ENCODE measurements at places on chromosomes 16 and 17.

- DNase-seq, result no peak
Observed at GRCh38 chr16:2280981-2281542, 13.1 kb upstream of the RNPS1 start.

- DNase-seq, result no peak
Observed at GRCh38 chr16:27644165-27644564, 94.2 kb downstream of the KATNIP start.

DNA sequence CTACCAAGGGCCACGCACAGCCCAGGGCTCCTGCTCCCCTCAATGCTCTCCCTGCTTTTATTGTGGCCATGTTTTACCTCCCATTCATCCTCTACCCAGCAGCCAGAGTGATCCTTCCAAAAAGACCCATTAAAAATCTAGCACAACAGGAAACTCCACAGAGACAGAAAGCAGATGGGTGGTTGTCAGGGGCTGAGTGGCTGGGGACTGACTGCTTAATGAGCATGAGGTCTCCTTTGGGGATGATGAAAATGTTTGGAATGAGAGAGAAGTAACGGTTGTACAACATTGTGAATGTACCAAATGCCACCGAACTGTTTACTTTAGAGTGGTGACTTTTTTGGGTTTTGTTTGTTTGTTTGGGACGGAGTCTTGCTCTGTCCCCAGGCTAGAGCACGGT lies 107.4 kb downstream of the GAS7 start:
- DNase-seq, result no peak

DNA sequence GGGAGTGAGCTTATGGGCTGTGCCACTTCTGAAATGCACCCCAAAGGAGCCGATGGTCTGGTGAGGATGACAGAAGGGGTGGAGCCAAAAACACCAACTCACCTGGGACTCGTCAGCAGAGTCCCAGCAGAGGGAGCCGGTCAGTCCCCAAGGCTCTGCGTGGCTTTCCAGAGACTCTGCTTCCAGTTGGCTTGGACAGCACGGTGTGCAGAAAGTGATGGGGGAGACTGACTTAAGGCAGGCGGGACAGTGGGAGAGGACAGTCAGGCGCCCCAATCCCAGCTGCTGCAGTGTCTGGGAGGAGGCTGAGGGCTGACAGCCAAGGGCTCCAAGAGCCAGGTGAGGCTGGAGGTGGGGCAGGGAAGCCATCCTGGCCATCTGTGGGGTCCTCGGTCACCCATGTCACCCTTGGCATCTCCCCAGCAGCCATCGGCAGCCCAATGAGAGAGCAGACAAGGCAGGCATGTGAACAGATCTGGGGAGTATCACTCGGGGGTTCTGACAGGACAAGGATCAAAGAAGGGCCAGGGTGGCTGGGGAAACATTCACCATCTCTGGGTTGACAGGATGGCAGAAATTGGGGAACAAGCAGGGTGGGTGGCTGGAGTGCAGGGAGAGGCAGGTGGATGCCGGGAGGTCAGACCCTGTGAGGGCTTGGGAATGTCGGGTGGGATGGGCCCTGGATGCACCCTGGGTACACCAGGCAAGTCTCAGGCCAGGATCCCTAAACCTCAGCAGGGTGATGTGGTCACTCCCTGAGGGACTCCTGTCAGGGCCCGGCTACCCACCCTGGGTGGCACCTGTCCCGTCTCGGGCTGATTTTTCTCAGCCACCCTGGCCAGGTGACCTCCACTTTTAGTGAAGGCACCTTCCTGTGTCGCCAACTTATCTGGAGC lies 8.9 kb upstream of the KRTAP17-1 start:
- no peak for DNase-seq

DNA sequence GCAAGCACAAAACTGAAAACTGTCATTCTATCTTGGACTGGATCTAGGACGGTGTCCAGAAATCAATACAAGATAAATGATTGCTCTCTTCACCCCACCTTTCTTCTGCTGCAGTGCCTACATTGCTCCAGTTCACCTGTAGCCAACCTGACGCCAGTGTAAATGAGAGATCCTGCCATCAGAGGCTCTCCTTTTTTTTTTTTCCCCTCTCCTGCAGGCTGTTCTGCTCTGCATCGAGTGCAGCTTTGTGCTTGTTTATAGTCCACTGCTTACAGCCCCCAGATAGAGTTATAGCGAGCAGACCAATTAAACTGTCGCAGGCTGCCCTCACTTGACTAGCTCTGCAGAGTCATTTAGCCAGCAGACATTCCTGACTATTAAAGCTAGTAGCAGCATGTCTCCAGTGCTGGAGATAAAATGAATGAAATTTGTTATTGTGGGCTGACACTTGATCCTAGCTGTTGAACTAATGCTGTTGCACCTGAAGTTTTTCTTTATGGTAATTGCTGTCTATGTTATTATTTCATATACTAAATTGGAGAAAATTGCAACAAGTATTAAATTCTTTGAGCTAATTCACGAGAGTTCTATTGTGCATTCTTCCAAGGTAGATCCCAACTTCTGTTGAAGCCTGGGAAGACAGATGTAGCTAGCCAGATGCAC lies 257.1 kb downstream of the FTO start:
- DNase-seq, result no peak

DNA sequence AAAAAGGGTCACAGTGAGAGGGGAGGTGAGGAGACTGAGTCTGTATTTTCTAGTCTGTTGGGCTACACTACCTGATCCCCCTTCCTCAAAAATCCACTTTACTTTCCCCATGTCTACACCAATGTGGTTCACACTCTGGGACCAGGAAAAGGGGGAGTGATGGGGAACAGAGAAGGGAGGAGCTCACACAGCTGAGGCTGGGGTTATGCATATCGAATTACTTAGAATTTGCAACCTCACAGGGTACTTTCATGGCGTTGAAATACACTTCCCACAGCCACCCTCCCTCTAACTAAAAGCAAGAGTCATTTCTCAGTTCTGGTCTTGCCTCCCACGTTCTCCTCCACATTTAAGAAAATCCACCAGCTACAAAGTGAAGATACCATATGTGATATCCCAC lies 14.1 kb downstream of the MAPT start:
- DNase-seq, result no peak

- no peak for DNase-seq
Observed at GRCh38 chr17:66985338-66986237, 21.1 kb downstream of the CACNG4 start.

GRCh38 chr16:4147236-4147635 lies 31.0 kb upstream of the ADCY9 start:
- no peak for DNase-seq

DNA sequence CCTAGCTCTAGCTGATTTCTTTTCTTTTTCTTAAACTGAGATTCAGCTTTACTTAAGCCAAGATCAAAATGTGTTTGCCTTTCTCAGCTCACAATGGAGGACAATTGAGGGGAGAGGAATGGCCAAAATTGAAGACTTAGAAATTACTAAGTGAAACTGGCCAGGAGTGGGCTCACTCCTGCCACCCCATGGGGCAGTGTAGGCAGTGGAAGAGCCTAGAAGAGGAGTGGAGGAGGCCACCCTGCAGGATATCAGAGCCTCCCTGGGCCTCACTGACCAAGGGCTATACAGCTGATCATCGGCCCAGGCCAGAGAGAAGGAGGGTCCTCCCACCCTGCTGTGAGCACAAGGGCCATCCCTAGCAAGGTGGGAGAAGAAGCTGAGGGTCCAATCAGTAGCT lies 119.8 kb downstream of the CCT6B start:
- DNase-seq, result no peak

- DNase-seq, result no peak
Observed at GRCh38 chr16:72001180-72001874, 1.1 kb upstream of the PKD1L3 start.

All from stimulated activated CD8-positive, alpha-beta memory T cell treated with anti-CD3 and anti-CD28 coated beads, Interleukin-2, amount 100 ng/mL, for 1 hour (primary cell).